Ureter (tissue), 1 donor: ENCODE measurements at places on chromosomes 7 and 10.

DNA sequence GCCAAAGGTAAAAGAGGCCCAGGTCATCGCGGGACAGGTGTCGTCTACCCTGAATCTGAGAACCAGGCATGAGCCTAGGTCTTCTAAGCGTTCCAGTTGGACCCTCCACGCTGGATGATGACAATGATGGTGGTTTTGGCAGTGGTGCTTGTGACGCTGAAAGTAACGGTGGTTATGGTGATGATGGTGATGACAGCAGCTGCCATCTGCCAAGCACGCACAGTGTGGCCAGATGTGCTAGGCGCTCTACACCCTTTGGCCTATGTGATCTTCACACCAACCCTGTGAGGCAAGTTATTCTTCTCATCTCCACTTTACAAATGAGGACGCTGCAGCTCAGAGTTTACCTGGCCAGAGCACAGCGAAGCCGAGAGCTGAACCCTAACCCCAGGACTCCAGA, 93.9 kb downstream of the FAM53B start:
- no peak for DNase-seq

DNA sequence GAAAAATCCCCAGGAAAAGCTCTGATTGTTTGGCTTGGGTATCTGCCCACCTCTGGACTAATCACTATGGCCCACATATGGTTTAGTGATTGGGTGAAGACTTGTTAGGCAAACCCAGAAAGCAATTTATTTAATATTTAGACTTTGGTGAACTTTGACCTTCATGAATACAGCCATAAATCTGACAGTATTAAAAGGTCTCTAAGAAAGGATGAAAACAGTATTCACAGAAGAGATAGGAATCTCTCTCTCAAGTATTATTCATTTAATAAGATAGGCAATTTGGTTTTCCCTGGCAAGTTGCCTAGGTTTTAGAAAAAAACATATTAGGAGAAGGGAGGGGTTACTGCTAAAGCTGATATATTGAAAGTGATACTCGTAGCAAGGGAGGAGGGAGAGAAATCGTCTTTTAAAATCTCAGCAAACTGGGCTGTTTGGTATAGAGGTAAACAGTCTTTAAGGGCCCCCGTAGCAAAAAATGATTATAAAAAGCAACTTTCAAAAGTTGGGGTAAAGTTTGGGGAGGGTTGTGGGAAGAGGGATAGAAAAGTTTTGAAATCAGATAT, 57.1 kb downstream of the LSMEM1 start:
- no peak for DNase-seq

DNA sequence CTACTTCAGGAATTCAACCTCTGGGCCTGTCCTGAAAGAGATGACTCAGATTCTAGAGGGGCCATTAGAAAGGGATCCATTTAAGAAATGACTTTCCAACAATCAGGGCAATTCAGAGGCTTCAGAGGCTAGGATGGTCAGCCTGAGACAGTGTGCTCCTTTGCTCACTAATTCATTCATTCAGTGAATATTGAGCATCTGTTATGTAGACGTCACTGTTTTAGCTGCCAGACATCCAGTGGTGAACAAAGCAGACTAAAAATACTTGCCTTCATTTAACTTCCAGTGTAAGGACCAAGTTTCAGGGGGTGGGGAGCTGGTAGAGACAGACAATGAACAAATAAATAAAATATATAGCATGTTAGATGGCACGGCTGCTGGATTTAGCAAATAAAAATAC, 1.6 kb downstream of the KIAA1217 start:
- DNase-seq = no peak

- no peak for DNase-seq
Observed at GRCh38 chr7:138259675-138260074, 183.4 kb downstream of the AKR1D1 start.

GRCh38 chr10:22723783-22724182, 9.4 kb upstream of the PIP4K2A start:
- DNase-seq = no peak

GRCh38 chr10:110616493-110617033, 27.6 kb upstream of the RBM20 start:
- no peak for DNase-seq

DNA sequence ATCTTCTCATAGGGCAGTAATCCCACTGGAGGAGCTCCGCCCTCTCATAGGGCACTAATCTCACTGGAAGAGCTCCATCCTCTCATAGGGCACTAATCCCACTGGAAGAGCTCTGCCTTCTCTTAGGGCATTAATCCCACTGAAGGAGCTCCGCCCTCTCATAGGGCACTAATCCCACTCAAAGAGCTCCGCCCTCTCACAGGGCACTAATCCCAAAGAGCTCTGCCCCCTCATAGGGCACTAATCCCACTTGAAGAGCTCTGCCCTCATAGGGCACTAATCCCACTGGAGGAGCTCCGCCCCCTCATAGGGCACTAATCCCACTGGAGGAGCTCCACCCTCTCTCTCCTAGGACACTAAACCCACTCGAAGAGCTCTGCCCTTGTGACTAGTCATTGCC, 3.4 kb upstream of the FUOM start:
- no peak for DNase-seq

GRCh38 chr7:117218700-117219099, 104.2 kb downstream of the WNT2 start:
- DNase-seq = no peak
